ENCODE measurements at places on chromosomes 4 and X.

GRCh38 chrX:153875391-153876111, 10.4 kb downstream of the L1CAM start:
- no peak for DNase-seq

GRCh38 chr4:143616771-143617170, 83.7 kb downstream of the FREM3 start:
- no peak for DNase-seq

DNA sequence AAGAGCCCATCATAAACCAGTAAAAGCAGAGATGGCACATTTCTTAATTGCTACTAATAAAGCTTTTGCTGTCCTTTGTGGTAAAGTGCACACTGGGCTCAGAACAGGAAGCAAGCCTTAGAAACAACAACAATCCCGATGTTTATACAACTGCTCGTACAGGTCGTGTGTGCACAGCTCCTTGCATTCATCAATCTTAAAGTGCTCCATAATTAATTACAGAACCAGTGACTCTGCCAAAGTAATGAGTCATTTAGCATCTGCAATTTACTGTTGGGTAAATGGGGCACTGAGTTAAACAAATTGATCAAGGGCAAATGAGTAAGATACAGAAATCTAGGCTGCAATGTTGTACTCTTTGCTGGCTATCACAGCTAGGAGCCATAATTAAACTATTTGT, 61.3 kb upstream of the TXK start:
- no peak for DNase-seq

DNA sequence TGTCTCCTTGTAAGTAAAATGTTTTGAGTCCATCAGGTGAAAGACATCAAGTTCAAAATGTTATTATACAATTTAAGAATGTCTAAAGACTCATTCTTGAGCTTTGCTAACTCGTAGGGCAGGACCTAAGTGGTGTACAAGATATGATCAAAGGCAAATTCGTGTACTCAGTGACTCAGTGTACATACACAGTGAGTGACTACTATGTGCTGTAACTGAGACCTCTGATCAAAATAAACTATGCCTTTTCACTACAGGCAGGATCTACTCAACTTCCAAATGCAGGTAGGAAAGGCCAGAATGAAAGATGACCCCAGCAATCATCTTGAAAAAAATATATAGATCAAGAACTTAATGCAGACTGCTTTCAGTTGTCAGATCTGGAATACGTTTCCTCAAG, 49.9 kb downstream of the ADGRG2 start:
- DNase-seq = no peak

GRCh38 chr4:3827616-3828492, 61.7 kb downstream of the ADRA2C start:
- DNase-seq = peak; percentile 24

GRCh38 chr4:157172011-157172410, 48.5 kb upstream of the GRIA2 start:
- DNase-seq = no peak

GRCh38 chr4:1247864-1248244, 1.1 kb downstream of the CTBP1 start:
- DNase-seq = no peak
